ENCODE measurements at places on chromosomes 5 and 9. TPM values are rescaled to one million over a fixed set of nuclear protein-coding genes. Genes with fewer than 3 reads are reported as not detected.

The PCDHA9 gene
- 0.04 TPM for total RNA-seq

The CD72 gene
- total RNA-seq: not detected

The RMRP gene
- total RNA-seq: 13.4 TPM

The PCDH12 gene
- total RNA-seq: not detected

The CRHBP gene
- total RNA-seq: 0.21 TPM

The CACFD1 gene
- total RNA-seq: 4.7 TPM

The IFNA2 gene
- total RNA-seq: not detected

The DMRTA1 gene
- total RNA-seq: 0.83 TPM

The IL5 gene
- not detected for total RNA-seq

The SLC36A2 gene
- total RNA-seq: not detected

The LCP2 gene
- not detected for total RNA-seq

The MVB12B gene
- total RNA-seq: 7.2 TPM

The MCCC2 gene
- total RNA-seq: 37.7 TPM

The PPIP5K2 gene
- 24.6 TPM for total RNA-seq

The TAF1L gene
- not detected for total RNA-seq

The GRM6 gene
- not detected for total RNA-seq

The GRXCR2 gene
- total RNA-seq: not detected

The NEUROG1 gene
- total RNA-seq: not detected

The CORO2A gene
- 0.52 TPM for total RNA-seq

The KIF4B gene
- not detected for total RNA-seq

The DRD1 gene
- 0.51 TPM for total RNA-seq

The FAM151B gene
- 1.2 TPM for total RNA-seq
